Thyroid gland (tissue), 4 donors: ENCODE measurements at places on chromosomes 13 and 19. TPM values are rescaled to one million over a fixed set of nuclear protein-coding genes. Genes with fewer than 3 reads are reported as not detected.

DNA sequence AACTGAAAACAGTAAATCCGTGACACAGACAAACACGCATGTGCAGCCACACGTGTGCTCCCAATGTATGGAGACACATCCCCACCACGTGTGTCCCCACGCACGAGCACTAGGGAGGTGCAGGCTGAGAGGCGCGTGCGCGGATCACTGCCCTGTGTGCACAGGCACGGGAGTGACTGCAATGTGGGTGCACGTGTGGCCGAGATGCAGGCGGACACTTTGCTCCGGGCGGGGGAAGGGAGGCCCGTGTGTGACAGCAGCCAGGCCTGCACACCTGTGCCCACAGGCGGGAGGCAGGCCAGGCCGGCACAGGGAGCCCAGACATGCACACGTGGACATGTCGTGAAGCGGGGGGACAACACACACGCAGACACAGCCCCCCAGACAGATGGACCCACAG, 77.0 kb downstream of the PTPRS start:
- no peak for DNase-seq

DNA sequence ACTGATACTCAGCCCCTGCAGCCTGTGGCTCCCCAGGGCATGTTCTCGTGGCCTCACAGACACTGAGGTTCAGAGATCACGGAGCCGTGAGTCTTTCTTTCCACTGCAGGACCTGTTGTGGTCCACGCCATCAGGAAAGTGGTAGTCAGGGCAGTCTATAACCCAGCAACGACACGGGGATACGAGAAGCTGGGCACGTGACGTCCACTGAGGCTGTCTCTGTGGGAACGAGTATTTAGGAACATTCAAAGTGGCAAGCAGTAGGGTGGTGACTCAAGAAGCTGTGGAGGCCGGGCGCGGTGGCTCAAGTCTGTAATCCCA, 29.6 kb upstream of the CCNE1 start:
- DNase-seq: no peak

DNA sequence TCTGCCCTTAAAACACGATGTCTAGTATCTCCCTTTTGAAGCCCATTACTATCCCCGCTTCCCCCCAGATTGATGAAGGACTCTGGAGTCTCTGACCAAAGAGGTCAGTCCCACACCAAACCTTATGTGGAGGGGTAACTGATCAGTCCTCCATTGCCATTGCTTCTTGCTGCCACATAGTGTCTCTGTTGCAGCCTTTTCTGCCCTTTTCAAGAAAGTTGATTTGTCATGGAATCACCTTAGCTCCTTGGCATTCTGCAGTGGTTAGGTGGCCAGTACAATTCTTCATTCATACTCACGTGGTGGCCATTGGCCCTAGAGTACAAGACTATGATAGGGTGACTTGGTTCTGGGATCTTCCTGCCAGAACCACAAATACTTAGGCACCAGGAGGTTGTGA, 8.4 kb upstream of the HTR2A start:
- no peak for DNase-seq

- DNase-seq: no peak
Observed at GRCh38 chr13:79660361-79660760, 179.4 kb downstream of the NDFIP2 start.

DNA sequence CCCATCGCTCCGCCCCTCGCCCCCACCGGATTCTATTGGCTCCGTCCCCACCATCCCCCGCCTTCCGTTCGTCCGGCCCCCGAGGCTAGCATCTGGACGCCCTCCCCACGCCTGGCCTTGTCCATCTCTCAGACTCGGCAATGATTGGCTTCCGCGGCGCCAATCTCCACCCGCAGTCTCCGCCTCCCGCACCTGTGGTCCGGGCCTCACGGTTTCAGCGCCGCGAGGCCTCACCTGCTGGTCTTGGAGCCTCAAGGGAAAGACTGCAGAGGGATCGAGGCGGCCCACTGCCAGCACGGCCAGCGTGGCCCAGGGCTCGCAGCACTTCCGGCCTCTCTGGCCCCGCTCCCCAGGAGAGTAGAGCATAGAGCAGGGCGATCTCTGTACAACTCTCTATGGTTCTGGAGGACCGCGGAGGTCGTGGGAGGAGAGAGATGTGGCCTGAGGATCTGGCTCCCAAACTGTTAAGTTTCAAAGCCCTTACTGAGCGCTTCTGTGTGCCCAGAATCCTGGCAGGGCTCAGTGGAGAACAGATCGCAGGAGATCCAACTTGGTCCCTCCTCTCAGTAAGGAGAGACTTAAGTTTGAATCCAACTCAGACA, at the start of gene ERCC1:
Gene ERCC1 (minus strand): TSS at position 329 of the 602 bp plus-strand sequence. CDS start 543 bp downstream, outside the sequence.
- DNase-seq: peak; percentile 99

DNA sequence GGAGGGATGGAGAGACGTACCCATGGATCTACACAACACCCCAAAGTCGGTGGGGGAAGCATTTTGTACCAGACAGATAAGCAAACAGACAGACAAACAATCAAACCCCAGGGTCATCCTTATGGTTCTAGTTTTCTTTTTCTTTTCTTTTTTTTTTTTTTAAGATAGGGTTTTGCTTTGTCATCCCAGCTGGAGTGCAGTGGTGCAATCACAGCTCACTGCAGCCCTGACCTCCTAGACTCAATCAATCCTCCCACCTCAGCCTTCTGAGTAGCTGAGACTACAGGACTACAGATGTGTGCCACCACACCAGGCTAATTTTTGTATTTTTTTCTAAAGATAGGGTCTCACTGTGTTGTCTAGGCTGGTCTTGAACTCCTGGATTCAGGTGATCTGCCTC, 17.9 kb upstream of the FBL start:
- no peak for DNase-seq

- DNase-seq: no peak
Observed at GRCh38 chr13:112078879-112079531, 12.1 kb downstream of the SOX1 start.

DNA sequence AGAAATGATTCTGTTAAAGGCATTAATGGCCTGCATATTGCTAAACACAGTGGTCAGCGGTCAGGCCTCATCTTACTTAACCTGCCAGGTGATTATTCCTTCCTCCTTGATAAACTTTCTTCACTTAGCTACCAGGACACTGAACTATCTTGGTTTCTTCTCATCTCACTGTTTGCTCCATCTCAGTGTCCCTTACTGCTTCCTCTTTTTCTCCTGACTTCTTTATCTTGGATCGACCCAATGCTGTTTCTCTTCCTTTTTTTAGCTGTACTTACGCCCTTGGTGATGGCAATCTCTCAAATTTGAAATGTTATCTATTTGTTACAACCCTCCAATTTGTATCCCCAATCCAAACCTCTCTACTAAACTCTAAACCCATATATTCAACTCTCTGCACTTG, 7.8 kb upstream of the CLC start:
- DNase-seq: no peak

DNA sequence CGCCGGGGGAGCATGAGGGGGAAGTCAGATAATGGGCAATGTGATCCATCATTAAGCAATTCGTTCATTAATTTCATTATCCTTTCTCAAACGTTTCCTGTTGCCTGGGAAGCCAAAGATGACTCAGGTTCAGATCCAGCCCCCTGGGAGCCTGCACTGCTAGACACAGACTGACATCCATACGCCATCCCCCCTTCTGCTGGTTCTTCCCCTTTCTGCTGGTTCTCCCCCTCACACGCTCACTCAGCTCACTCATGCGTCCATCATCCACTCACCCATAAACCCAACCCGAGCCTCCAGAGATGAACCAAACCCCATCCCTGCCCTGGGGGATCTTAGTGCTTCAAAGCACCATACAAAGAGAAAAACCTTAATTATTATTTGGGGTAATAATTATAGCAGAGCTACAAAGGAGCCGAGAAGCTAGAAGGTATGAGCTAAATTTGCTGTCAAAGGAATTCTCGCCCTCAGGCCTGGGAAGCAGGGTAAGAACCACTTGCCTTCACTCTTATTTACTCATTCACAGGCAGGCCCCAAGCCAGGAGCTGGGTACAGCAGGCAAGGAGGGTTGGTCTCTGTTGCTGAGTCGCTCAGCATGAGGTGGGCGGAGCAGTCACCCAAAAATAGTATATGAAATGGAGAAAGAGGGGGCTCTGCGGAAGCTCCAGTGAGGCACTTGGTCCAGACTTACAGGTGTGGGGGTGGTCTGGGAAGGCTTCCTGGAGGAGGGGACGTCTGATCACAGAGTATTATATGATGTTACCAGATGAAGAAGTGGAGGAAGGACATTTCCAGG, 7.0 kb upstream of the ZNF444 start:
- DNase-seq: peak; percentile 33

DNA sequence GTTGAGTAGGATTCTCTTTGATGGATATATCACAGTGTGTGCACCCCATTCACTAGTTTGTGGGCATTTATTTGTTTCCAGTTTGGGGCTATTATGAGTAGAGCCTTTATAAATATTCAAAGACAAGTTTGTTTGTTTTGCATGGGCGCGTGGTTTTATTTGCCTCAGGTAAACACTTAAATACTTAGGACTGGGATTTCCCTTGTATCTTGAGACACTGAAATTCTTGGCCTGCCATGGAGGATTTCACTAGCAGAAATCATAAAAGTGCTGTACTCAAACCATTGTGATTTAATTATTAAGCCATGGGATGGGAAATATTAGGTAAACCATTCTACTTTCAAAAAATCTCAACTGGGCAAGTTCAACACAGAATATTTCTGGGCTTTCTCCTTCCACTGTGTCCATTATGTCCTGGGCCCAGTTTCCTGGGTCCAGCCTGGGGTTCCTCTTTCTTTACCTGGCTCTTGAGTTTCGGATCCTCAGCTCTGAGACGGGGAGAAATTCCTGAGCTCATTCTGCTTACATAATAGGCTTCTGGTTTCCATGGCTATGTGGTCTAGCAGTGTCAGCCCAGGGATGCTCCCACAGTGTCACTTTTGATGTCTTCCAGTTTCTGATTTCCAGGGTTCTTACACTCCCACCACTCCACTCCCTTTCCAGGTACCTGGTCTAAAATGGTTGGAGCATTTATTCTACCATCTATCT, 14.4 kb downstream of the MYO16 start:
- no peak for DNase-seq

DNA sequence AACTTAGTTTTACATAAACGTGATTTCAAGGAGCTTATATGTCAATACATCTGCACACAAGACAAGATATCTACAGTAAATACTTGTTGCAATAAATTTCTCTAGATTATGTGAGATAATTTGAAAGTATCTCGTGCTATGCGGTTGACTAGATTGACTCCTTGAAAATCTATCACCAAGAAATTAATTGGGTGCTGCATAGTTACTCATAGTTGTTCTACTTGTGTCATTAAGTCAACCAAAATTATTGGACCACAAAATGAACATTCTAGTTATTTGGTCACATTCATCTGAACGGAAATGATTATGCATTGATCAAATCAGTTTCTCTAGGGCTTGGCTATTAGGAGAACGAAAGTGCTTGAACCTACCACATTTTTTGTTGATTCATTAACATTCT, 2291.5 kb downstream of the PCDH9 start:
- no peak for DNase-seq

GRCh38 chr13:98405107-98405571, 171.8 kb downstream of the STK24 start:
- DNase-seq: no peak

DNA sequence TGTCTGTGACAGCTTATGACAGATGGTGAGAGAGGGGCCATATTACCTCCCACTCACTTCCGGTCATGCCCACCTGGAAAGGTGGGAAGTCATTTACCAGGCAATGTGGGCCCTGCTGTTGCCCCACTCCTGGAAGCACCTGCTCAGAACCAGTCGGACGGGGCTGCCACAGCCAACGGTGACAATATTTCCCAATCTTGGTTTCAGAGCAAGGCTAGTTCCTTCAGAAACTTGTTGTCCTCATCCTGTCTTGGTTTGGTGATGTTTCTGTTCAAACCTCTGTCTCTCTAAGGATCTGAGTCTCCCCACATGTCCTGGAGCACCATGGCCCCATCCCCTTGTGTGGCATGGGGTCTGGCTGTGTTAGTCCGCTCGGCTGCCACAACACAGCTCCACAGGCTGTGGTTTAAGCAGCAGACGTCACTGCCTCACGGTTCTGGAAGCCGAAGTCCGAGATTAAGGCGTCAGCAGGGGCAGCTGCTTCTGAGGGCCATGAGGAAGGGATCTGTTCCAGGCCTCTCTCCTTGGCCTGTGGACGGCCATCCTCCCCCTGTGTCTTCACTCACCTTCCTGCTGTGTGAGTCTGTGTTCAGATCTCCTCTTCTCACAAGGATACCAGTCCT, 31.5 kb upstream of the SLC15A1 start:
- DNase-seq: no peak

DNA sequence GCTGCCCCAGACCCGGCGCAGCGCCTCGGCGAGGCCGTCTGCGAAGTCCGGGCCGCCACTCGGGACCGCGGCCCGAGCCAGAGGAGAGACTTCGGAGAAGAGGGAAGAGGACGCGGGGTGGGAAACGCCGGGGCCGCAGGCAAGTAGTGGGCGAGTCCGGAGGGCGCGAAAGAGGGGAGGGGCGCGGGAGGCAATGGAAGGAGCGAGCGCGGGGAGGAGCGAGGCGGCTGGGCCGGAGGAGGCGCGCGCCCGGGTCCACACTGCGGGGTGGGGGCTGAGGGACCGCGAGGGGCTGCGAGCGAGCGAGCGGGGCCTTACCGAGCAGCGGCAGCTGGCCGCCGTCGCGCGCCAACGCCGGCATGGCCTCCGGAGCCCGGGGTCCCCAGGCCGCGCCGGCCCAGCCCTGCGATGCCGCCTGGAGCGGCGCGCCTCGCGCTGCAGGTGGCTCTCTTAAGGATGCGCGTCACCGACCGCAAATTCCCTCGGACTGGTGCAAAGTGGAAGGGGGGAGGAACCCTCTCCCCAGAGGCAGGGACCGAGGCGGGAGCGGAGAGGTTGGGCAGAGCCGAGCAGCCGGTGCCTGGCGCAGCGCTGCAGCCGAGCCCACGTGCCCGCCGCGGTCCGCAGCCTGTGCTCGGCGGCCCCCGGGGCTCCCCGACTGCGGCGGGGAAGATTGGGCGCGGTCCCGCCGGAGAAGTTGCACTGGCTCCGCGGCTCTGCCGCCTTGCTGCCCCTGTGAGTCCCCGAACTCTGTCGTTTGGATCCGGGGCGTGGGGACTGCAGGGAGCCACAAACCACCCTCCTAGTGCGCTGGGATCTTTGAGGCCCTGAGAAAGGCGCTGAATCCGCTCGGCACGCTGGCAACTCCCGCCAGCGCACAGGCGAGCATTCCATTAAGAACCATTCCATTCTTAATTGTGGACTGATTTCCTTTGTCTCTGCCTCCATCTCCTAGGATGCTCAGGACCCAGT, at the start of gene FLT3:
Gene FLT3 (minus strand): TSS at position 427 of the 972 bp plus-strand sequence. CDS start 66 bp downstream, at position 361.
- peak; percentile 28 for DNase-seq

- no peak for DNase-seq
Observed at GRCh38 chr19:35712567-35713505, 5.0 kb upstream of the KMT2B start.

- DNase-seq: no peak
Observed at GRCh38 chr19:48696353-48697010, 711 bp downstream of the FUT2 start.

ZNF304 gene
- 14.0 TPM for total RNA-seq

LSM4 gene
- total RNA-seq: 196 TPM

B3GNT3 gene
- not detected for total RNA-seq

LILRA1 gene
- not detected for total RNA-seq

ZNF729 gene
- not detected for total RNA-seq

KCNJ14 gene
- total RNA-seq: 1.2 TPM

IGFL2 gene
- not detected for total RNA-seq

ERCC2 gene
- 16.7 TPM for total RNA-seq

EMC10 gene
- total RNA-seq: 139 TPM

MYO16 gene
- total RNA-seq: 0.13 TPM

NKG7 gene
- not detected for total RNA-seq

SPRED3 gene
- 7.1 TPM for total RNA-seq

ANKRD24 gene
- 1.2 TPM for total RNA-seq

RNF17 gene
- total RNA-seq: 0.11 TPM
